ENCODE measurements at places on chromosomes 12 and 14.

- no peak for DNase-seq
Measured at GRCh38 chr14:69647213-69647612, 35.8 kb downstream of the SUSD6 start.

GRCh38 chr14:89067293-89067972, 243.0 kb downstream of the TTC8 start:
- DNase-seq: no peak

DNA sequence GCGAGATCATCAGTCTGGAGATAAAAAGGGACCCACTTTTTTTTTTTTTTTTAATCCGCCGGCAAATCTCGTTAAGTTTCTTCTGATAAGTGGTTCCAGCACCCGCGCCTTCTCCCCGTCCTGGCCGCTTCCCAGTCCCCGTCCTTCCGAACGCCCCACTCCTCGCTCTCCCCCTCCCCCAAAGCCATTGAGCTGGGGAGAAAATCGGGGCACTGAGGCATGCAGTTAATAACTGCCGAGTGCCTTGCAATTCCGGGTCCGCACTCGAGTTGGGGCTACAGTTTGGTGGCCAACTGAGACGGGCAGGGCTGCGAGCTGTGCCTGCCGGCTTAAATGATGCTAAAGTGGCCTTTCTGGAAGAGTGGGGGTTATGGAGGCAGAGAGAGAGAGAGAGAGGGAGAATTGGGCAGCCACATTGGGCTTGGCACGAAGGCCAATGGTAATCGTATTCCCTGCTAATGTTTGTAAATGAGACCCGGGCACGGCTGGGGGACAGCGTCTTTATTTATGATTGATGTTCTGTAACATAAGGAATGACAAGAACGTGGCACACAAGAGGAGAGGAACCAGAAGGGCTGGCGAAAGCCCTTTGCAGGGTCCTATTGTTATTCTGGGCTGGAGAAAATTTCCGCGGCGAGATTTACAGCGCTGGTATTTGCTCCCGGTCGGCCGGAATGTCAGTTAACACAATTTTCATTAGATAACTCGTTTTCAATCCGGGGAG, 115.4 kb upstream of the MYL2 start:
- no peak for DNase-seq

DNA sequence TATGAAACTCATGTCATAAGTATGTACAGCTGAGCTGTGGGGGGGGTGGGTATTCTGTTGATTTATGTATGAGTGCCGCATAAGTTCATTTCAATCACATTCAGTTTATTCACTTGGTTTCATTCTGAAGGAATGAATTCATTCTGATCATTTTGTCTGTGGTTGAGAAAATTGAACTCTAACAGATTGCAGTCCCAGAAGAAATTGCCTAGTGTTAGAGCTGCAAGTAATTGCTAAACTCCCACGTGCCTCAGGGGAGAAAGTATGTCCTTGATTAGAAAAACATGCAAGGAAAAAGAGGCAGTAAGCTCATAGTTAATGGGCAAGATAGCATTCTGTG, 442.4 kb upstream of the MGAT4C start:
- no peak for DNase-seq

- DNase-seq: no peak
Measured at GRCh38 chr12:116606397-116606796, 47.2 kb downstream of the MAP1LC3B2 start.
